ENCODE measurements at places on chromosomes 2 and 18.

DNA sequence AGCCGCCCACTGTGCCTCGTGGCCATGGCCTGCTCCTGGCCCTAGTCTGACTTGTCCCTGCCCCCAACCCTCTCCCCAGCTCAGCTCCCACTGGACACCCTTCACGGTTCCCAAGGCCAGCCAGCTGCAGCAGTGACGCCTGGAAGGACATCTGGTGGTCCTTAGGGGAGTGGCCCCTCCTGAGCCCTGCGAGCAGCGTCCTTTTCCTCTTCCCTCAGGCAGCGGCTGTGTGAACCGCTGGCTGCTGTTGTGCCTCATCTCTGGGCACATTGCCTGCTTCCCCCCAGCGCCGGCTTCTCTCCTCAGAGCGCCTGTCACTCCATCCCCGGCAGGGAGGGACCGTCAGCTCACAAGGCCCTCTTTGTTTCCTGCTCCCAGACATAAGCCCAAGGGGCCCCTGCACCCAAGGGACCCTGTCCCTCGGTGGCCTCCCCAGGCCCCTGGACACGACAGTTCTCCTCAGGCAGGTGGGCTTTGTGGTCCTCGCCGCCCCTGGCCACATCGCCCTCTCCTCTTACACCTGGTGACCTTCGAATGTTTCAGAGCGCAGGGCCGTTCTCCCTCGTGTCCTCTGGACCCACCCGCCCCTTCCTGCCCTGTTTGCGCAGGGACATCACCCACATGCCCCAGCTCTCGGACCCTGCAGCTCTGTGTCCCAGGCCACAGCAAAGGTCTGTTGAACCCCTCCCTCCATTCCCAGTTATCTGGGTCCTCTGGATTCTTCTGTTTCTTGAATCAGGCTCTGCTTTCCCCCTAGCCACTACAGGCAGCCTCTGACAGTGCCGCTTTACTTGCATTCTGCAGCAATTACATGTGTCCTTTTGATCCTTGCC lies 35.8 kb downstream of the ANO7 start:
- DNase-seq = peak; percentile 91

DNA sequence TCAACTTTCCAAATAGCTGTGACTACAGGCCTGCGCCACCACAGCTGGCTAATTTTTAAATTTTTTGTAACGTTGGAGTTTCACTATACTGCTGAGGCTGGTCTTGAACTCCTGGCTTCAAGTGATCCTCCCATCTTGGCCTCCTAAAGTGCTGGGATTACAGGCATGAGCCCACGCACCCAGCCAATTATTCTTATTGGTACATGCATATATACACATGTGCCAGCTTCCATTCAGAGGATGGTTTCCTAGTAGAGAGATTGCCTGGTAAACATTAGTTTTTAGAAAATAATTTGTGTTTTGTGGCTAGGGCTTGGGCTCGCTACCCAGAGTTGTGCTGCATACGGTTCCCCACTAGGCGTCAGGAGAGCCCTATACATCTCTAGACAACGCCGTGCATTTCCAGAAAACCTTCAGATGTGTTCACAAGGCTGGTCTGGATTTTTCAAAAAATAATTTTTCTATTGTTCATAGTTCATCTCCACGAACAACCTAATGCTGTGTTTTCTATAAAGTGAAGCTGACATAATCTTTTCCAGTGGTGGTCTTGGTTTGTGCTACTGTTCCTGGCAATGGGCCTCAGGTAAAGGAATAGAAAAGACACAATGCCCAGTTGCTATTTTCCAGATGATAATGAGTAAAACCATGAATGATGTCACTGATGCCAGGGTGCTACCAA lies 14.6 kb upstream of the AFG3L2 start:
- peak; percentile 79 for DNase-seq

DNA sequence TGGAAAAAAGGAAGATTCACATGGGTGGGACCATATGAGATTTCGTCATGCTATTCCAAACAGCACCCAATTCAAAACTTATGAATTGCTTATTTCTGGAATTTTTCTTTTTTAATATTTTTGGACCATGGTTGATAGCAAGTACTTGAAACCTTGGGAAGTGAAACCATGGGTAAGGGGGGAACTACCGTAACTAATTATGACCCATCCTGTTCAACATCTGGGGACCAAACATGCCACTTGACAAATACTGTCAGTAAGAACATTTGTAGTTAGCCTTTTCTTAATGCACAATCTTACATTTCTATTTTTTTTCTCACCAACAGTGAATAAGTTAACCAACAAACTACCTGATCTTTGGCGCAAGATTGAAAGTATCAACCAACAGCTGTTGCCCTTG lies 105.7 kb upstream of the TTC39C start:
- DNase-seq = no peak

DNA sequence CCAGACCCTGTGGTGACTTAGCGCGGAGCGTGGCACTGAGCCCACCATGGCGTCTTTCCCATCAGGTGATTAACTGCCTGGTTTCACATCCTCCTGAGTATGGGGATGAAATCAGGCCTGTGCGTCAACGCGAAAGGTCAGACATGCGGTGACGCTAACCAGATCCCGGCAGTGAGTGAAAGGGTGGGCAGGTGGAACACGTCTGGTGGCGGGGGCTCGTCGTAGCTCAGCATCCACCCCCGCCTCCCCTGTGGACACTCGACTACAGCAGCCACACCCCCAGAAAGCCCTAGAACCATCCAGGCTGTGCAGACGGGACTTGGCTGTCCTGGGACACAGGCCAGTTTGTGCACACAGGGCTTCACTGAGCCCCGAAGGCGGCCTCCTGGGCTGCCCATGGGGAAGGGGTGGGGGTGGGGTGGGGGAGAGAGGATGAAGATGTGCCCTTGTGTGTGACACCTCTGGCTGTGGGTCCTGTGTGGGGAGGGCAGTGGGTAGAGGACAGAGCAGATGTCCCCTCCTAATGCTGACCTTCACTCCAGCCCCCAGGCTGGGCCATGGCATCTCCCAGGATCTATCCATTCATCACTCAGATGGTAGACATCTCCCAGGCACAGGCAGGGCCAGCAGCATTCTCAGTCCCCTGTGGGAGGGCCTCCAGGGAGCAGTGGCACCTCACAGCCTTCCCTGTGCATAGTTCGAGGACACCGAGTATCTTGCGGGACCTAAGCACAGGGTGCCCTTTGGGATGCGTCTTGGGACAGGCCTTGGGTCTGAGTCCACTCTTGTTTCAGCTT lies 27.5 kb downstream of the RAMP1 start:
- DNase-seq = peak; percentile 86

DNA sequence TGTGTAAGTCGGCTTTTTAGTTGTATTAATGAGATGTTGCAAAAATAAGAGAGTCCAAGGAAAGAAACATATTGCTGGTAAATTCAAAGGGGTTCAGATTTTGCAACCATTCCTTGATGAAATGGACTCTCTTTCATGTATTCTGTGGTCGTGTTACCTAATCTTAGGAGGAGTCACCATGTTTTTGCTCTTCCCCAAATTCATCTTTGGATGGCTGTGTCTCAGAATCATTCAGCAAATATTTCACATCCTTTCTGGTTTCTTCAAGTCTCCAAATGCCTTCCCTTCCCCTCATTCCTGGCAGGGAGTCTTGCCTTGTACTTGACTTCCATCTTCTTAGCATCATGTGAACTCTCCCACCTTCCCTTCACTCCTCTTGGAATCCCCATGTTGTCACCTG lies 66.1 kb downstream of the PTPRM start:
- DNase-seq = no peak
